MV-4-11 (cell line): ENCODE measurements at places on chromosomes 16 and 17.

- peak; percentile 79 for DNase-seq
These were observed at the start of the genes CCDC78 and HAGHL for GRCh38 chr16:726438-727290. CCDC78 (minus strand) TSS chr16:726443; CDS start chr16:726367, 76 bp downstream. HAGHL (plus strand) TSS chr16:727106; CDS start chr16:727510, 404 bp downstream.

- no peak for DNase-seq
These were observed 524.2 kb upstream of the EEF2KMT start for GRCh38 chr16:5621826-5622225.

DNA sequence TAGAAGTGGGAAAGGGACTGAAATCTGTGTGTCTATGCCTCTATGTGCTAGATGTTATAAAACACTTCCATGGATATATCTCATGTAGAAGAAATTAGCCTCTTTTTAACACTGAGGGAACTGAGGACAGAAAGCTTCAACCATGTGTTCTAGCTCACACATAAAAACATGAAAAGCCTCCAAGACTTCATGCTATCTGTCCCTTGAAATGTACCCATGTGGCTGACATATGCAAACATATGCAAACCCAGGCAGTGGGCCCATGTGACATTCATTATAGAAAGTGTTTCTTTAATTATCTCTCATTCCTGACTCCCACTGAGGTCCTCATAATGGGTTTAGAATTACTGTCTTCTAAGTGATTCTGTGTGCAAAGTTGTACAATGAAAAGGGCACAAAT is 134.7 kb upstream of the MAF start:
- no peak for DNase-seq

DNA sequence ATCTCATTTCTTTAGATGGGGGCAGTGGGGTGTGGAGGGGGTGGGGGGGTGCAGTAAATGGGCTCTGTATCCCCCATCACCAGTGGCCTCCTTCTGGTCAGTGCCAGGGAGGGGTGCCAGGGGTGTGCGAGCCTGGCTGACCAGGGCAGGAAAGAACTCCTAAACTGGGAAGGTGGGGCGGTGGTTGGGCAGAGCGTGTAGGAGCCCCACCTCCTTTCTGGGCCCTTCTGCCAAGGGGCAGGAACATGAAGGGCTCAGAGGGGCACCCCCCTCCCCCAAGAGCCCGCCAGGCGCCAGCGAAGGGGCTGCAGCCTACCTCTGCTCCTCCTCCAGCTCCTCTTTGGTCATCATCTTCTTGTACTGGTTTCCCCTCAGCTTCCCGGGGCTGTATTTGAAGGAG is 26.0 kb downstream of the MXRA7 start:
- no peak for DNase-seq

- DNase-seq: no peak
These were observed 104.6 kb downstream of the USP22 start for GRCh38 chr17:20938244-20938643.

- peak; percentile 21 for DNase-seq
These were observed 50.5 kb downstream of the JPH3 start for GRCh38 chr16:87652799-87653198.

- DNase-seq: peak; percentile 52
These were observed 79.4 kb downstream of the SDK2 start for GRCh38 chr17:73564843-73565242.

GRCh38 chr16:80776856-80777255 is 27.5 kb downstream of the CDYL2 start:
- DNase-seq: no peak

GRCh38 chr17:7222093-7222971 is 2.6 kb downstream of the ACADVL start:
- DNase-seq: no peak

DNA sequence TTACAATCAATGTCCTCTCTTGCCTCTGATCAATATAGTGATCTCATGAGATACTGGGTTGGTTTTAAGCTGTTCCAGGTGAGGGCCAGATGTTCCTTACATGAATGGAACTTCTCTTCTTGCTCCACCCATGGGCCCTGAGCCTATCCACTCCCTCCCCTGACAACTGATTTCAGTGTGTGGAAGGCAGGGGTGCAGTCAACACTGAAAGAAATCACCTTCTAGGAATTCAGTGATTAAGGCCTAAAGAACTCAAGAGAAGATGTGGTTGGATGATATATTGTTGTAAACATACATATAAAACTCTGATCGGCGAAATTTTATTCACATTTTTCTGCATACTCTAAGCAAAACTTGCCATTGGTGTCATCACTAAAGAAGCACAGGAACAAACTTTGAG is 6.7 kb upstream of the GOSR2 start:
- no peak for DNase-seq

GRCh38 chr16:8182761-8183160 is 407.6 kb downstream of the TMEM114 start:
- DNase-seq: no peak

GRCh38 chr16:81405702-81406113 is 38.9 kb upstream of the CMIP start:
- no peak for DNase-seq

- DNase-seq: no peak
These were observed 406.5 kb downstream of the SHISA9 start for GRCh38 chr16:13307851-13308250.

DNA sequence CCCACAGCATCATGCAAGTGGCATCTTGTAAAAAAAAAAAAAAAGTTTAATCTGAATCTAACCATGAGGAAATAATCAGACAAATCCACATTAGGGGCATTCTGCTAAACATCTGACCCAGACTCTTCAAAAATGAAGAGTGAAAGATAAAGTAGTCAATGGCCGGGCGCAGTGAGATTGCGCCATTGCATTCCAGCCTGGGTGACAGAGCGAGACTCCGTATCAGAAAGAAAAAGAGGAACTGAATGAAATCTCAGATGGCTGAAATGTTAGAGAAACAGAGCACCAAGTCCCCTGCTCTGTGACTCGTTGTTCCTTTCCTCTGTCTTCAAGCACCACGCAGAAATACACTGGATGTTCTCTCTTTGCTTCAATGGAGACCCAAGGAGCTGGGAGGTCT is 12.7 kb upstream of the RNF135 start:
- DNase-seq: peak; percentile 87

DNA sequence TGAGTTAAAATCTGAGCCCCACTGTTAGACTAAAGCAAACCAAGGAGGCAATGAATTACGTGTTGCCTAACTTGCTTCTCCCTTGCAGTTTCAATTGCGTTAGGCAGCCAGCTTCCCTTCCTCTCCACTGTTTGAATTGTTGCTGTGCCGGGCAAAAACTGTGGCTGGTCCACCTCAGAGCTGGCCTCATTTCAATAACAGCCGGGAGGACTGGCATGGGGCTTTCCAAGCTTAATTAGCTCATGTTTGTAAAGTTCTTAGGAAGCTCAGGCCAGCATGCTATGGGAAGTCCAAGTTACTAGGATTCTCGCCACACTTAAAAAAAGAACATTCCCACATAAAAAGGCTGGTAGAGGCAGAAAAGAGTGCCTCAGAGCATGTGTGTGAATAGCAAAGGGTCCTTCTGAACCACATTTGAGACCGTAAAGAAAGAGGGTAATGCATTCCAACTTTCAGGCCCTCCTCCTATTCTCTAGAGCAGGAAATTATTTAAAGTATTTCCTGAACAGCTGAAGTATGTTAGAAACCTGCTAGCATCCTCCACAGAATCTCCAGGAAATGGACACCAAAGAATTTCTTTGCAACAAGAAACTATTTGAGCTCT is 79.0 kb upstream of the SMURF2 start:
- peak; percentile 44 for DNase-seq

DNA sequence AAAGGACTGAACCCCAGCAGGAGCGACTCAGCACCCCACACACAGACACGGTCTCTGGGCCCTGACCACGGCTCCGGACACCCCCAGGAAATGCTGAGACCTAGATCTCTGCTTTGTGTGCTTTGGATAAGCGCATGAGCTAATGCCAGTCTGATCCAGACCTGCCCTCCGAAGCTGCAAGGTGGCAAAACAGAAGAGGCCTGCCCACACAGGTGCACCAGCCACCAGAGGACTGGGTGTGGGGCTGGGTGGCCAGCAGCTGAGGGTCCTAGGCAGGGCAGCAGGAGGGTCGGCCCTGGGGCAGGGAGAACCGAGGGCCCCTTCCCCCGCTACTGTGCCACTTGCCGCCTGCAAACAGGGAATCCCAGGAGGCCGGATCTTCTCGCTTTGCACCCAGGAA is 30.7 kb upstream of the EIF1 start:
- DNase-seq: no peak

- peak; percentile 82 for DNase-seq
These were observed 7.9 kb downstream of the GNAO1 start for GRCh38 chr16:56199164-56199563.

- no peak for DNase-seq
These were observed 6.8 kb downstream of the STAC2 start for GRCh38 chr17:39218906-39219305.

DNA sequence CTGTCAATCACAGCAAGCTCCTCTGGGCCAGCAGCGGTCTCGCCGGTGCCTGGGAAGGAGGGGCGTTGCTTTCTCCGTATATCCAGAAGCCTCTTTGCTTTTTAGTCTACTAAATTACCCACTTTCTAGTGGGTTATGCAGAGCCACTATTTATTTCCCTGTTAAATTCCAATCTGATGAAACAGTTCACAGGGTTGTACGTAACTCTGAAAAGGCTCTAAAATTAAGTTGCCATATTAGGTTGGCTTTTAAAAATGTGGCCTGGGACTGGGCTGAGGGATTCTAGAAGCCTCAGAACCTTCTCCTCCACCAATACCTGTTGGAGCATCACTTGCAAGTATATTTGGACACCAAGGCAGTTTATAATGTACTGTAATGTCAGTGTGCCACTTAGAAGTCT is 27.2 kb downstream of the MARCHF10 start:
- no peak for DNase-seq

DNA sequence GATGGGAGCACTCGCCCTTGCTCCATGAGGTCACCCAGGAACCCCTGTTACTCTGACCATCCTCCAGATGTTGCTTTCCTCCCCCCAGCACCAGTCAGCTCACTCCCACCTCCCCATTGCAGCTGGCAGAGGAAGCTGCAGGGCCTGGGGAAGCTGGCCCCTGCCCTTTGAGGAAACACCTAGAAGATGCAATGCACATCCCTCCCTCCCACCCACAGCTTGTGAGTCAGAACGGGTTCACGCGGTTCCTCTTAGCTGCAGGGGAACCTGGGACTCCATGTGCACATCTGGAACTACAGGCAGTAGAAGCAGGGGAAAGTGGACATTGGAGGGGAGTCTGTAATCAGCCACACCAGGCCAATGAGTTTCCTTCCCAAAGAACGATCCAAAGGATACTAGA is 96.9 kb downstream of the KATNIP start:
- DNase-seq: peak; percentile 58

DNA sequence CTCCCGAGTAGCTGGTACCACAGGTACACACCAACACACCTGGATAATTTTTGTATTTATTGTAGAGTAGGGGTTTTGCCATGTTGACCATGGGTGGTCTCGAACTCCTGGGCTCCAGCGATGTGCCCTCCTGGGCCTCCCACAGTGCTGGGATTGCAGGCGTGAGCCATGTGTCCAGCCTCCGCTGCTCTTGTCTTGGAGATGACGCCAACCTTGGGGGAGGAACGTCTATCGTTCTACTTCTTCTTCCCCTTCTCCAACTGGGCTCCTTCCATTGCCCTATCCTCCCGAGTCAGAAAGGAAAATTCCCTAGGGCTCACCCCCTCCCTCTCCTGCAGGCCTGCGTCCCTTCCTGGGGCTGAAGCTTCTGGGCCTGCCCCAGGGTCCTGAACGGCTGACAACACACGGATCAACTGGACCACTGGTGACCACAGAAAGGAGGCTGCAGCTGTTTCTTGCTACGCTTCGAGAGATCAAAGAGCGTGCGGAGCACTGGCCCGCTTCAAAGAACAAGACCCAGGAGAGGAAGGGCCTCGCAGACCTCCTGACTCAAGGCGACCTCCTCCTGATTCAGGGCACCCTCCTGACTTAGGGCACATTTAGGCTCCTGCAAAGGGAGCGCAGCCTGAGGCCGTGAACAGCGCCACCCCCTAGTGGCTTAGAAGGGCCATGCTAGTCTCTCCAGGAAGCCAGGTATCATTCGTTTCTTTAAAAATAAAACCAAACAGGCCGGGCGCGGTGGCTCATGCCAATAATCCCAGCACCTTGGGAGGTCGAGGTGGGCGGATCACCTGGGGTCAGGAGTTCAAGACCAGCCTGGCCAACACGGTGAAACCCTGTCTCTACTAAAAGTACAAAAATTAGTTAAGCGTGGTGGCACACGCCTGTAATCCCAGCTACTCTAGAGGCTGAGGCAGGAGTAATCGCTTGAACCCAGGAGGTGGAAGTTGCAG is 48.5 kb upstream of the HELZ start:
- DNase-seq: peak; percentile 67

DNA sequence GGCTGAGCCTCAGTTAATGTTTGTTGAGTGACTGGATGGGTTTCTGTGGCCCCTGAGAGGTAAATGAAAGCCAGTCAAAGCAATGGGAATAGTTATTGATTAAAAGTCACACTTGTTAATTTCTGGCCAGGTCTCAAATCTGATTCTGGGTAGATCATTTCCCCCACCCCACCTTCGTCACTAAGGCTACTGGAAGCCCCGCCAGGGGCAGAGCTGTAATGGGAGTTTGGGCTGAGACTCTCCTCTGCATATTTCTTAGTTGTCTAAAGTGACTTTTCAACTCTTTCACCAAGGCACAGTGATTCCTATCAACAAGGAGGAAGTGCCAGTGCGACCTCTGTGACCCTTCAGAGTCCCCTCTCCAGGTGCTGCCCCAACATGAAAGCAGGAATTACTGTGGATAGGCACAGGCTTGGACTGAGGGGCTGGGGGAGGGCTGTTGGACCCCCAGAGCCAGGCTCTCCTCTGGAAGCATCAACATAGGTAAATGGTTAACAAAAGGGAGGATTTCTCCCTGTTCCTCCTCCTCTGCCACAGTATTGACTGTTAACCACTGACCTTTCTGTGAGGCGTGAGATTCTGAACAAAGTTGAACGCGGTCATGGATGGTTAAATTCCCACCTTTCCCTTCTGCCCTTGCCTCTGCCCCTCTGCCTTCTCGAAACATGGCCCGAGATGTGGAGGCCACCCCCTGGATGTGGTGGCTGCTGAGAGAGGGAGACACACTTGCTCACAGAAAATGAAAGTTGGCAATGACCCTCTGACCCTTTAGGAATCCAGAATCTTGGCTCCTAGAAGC is 20.8 kb upstream of the TBX2 start:
- no peak for DNase-seq

DNA sequence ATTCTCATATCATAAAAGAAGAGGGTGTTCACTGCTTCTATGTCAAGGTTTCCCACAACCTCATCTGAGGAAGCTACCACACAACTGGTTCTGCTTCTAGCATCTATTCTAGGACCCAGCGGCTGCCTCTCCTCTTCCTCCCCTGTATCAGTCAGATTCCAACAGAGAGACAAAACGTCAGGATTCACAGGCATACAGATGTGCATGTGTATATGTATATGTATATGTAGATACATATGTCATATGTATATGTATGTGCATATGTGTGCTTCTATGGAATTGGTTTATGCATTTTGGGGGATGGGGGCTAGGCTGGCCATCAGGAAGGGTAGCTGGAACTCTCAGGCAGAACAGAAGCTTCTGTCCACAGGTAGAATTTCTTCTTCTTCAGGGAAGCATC is 37.4 kb upstream of the NLRP1 start:
- DNase-seq: no peak

DNA sequence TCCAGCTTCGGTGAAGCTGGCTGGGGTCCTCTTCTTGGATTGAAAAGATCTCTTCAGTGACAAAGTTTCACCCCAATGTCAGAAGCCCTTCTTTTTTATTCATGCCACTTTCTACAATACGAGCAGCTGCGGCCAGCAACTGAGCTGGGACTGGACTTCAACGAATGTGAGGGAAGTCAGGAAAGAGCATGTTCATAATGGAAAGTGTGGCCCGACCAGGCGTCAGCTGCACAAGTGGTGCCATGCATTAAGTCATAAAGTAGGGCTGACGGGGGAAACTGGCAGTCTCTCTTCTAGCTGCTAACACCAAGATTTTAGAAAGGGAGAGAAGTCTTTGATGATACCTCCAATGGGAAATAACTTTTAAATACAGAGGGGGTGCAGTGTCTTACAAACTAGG is 192.6 kb downstream of the PARN start:
- DNase-seq: no peak
